ENCODE measurements at places on chromosomes 2 and 18. TPM values are rescaled to one million over a fixed set of nuclear protein-coding genes. Genes with fewer than 3 reads are reported as not detected.

GKN2 gene
- not detected for total RNA-seq

SETBP1 gene
- 2.7 TPM for total RNA-seq

UCN gene
- total RNA-seq: 6.6 TPM

GPR155 gene
- 0.72 TPM for total RNA-seq

ILKAP gene
- total RNA-seq: 18.1 TPM

EVA1A gene
- 35.2 TPM for total RNA-seq

MORN2 gene
- 33.4 TPM for total RNA-seq

OSGEPL1 gene
- total RNA-seq: 11.1 TPM

CIAO1 gene
- 104 TPM for total RNA-seq

UGT1A4 gene
- not detected for total RNA-seq

SPAG16 gene
- total RNA-seq: 17.7 TPM

DRC1 gene
- not detected for total RNA-seq

TUBA3E gene
- not detected for total RNA-seq

RSAD2 gene
- total RNA-seq: 0.21 TPM

CCDC74B gene
- total RNA-seq: 21.1 TPM

APOB gene
- total RNA-seq: not detected

CTNNA2 gene
- not detected for total RNA-seq

MTX2 gene
- total RNA-seq: 33.5 TPM

VPS54 gene
- total RNA-seq: 14.6 TPM

IL36B gene
- not detected for total RNA-seq
